ENCODE measurements at places on chromosomes 2 and 18.

DNA sequence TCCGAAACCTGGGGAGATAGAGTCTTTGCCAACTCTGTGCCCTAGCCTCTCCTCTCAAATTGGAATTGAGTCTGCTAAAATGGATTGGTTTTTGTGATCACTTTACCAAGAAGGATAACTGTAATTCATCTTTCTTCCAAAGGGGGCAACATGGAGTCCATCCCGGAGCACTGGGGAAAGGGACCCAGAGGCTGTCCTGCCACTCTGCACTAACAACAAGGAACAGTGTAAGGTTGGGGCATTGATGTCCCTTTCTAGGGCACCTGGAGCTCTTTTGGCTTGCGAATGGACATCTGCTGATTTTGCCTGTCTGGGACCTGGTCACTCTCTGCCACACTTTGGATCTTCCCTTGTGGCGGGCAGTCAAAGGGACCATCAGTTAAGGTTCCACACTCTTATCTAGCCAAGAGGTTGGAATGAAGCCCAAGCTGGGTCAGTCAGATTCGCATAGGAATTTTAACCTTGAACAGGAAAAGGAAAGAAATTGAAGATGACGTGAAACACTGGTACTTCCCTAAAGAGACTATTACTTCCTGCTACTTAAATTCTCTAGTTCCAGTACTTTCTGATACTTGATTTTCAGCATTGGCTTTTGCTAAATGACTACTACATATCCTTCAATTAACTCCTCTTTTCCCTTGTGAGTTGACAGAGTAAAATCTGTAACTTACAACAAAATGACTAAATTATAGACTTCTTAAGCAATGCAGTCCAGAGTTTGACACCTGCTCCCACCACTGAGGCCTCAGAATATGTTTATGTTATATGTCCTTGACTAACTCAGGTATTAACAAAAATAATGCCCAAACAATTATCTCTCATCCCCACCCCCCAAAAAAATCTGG, 64.7 kb upstream of the KLF7 start:
- DNase-seq, result no peak

DNA sequence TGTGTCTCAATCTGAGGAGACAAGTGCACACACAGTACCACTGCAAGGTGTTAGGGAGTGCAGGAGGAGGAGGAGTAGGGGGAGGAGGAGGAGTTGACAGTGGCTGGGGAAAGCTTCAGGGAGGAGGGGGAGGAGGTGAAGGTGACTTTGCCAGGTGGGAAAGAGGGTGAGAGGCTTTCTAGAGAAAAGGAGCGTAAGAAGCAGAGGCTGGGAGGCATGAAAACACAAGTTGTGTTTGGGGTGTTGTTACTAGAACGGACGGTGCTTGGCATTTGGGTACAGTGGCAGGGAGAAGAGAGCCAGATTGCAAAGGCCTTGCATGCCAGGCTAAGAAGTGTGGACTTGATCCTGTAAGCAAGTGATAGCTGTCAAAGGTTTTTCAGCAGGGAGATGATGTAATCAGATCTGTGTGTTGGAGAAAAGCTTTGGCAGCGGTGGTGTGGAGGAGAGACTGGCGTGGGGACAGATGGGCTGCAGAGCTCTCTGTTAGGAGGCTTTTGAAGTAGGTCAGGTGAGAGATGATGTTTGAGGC, 16.2 kb downstream of the TANC1 start:
- DNase-seq, result no peak

- DNase-seq, result no peak
Observed at GRCh38 chr2:233400961-233401360, 46.7 kb downstream of the DGKD start.

DNA sequence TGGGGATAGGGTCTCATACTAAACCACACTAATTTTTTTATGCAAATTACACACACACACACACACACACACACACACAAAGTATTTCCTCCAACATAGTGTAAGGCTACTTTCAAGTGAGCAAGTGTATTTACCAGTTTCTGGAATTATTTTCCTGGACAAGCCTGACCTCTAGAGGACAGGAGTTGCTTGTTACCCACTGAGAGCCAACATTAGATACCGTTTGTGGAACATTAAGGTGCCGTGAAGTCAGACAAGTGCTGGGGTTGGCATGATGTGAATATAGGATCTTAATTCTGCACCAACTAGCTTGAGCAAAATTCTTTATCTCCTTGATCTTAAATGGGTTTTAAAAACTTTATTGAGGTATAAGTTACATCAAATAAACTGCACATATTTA, 39.3 kb upstream of the SERPINB2 start:
- no peak for DNase-seq

GRCh38 chr2:84830095-84830494, 50.8 kb downstream of the TRABD2A start:
- DNase-seq, result no peak

- DNase-seq, result peak; percentile 53
Observed at GRCh38 chr2:231708773-231709635, 679 bp downstream of the PTMA start.

GRCh38 chr18:48713309-48713708, 174.5 kb downstream of the CTIF start:
- no peak for DNase-seq

GRCh38 chr2:147177071-147177857, 667.6 kb upstream of the ACVR2A start:
- no peak for DNase-seq

- no peak for DNase-seq
Observed at GRCh38 chr2:127155947-127156346, 49.0 kb upstream of the BIN1 start.

GRCh38 chr2:58221909-58222308, 19.2 kb downstream of the FANCL start:
- no peak for DNase-seq

DNA sequence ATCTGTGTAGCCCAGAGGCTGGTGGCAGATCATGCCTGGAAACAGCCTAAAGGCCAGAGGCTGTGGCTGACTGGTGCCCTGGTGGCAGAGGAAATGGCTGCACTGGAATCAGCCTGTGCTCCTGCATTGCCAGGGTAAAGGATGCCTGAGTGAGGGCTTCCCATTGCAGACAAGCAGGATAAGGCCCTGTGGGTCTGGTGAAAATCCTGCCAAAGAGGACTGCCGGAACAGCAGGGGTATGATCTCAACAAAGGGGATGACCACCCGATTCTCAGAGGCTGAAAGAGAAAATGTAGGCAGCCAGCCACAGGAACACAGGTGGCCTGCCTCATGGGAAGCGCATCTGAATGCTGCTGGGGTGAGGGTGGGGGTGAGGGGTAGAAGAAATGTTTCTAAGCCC, 48.2 kb downstream of the FBXO48 start:
- DNase-seq, result no peak

DNA sequence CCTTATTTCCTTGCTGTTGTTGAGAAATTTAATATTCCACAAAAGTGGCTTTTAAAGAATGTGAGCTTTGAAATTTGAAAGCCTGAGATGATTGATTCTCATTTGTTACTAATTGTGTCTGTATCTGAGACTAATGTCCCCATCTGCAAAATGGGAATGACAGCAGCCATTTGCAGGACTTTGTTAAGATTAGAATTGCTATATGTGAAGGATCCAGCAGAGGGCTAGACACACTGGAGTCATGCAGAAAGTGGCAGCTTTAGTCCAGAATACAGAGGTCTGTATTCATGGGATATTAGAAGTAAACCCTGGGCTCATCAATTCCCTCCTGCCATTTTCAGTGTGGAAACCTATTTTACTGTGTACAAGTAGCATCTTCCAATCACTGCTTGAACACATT, 296.5 kb upstream of the GYPC start:
- DNase-seq, result no peak

- DNase-seq, result peak; percentile 31
Observed at GRCh38 chr2:30293303-30293921, 62.1 kb downstream of the LBH start.

- no peak for DNase-seq
Observed at GRCh38 chr2:108894766-108895165, 94.3 kb downstream of the EDAR start.

DNA sequence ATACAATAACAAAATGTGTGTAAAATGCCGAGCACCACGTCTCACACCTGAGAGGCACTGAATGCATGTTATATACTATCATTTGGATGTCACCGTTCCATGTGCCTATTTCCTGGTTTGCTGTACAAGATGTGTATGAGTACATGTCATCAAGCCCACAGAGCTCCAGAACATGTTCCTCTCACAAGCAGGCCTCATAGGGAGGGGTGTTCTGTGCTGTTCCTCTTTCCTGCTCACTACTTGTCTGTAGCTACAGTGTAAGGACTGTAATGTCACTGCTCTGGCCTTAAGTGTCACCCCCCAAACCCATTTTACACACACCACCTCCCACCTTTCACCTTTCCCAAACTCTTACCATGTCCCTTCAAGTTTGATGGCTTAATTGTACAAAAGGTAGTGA, 1.8 kb downstream of the AFF3 start:
- DNase-seq, result peak; percentile 5

DNA sequence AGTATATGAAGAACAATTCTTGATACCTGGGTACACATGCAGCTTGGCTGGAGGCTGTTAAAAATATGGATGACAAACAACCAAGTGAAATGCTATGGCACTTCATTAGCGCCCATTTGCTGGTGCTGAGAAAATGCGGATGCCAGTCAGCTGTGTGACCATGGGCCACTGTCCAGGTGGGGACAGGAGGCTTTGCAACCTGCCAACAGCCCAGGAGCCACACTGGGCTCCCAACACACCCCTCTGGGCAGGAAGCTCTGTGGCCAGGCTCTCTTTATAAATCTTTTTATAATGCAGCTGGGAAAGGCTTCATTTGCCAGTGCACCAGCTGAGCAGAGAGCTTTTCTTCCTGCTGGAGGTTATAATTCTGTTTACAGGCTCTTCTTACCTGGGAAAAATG, 19.9 kb downstream of the RNF144A start:
- no peak for DNase-seq

- no peak for DNase-seq
Observed at GRCh38 chr2:80748592-80748991, 444.0 kb upstream of the LRRTM1 start.

DNA sequence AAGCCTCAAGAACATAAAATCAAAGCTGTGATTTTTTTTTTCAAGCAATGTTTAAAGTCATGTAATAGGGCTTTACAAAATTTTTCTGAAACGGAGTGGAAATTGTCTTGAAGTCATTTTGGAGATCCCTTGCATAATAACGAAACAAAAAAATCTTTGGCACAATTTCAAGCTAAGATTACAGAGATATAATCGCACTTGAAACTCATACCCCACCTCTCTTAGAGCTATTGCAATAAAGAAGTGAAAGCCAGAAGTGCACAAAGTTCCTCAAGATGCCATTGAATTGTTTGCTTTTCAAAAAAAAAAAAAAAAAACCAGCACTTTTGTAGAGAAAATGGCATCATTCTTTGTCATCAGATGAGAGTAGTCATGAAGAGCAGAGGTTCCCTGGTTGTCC, 152.3 kb downstream of the PAX3 start:
- no peak for DNase-seq

DNA sequence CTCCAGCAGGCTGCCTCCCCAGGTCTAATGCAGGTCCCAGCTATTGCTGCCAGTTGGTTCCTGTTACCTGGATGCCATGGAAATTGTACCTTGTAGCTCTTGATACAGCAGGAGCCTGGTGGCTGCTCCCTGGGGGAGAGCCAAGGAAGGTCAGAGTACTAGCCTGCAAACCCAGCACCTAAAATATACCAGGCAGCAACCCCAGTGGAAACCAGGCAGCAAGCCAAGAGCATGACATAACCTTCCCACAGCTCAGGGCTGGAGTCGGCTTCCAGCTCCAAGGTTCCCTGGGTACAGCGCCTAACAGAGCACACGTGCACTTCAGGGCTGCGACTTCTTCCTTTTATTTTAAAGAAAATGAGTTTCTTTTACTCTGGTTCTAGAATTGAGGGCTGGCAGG, 30.3 kb downstream of the TNP1 start:
- no peak for DNase-seq

GRCh38 chr2:203586206-203586605, 51.1 kb upstream of the RAPH1 start:
- DNase-seq, result no peak

- DNase-seq, result no peak
Observed at GRCh38 chr18:79560042-79560860, 119.4 kb upstream of the CTDP1 start.

DNA sequence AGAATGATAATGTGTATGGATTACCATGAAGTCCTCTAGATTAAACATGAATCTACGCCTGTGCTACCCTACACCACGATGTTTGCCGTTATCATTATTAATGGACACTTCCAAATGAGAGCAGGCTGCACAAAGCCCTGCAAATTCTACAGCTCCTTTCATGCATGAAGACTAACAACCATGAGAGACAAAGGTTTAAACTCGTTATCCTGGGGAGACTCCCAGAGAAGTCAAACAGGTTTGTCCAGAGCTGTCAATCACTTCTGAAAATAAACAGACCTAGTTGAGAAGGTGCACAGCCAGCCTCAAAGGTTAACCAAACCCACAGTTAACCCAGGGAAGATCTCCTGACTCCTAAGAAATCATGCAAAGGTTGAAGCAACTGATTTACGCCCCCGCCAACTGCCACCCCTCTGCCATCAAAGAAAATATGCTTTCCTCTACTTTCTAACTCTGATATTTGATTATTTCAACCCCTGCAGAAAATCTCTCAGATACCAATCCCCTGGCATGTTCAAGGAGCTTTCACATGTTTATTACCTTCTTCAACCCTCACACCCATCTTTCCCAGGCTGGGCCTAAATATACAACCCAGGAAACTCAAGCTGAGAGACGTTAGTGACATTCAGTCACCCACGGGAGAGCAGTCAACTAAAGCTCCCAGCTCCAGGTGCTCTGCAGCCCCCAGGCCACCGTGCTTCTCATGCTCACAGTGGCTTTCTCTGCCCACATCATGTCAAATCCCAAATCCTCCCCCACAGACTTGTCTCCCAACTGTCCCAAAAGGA, 35.9 kb downstream of the MYO5B start:
- DNase-seq, result no peak

DNA sequence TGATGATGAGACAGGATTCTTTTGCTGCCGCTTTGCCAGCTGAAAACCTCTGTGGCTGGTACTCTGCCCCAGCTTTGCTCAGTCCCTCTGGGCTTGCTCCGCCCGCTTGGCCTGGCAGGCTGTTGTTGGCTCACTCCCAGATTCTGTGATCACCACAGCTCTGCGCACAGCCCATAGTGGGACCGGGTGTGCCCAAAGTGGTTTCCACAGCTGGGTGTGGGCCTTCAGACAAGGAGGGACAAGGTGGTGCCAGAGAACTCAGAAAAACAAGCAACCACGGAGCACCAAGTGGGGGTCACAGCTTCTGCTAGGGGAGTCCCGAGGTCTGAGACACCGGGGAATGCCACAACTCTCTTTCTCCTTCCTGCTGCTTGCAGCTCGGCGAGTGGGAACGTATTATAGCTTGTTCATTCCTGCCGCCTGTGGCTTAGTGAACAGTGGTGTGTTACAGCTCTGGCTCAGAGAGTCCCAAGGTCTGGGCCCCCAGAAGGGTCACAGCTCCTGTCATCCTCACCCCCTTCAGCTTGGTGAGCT, 9.2 kb upstream of the KYNU start:
- DNase-seq, result peak; percentile 6

GRCh38 chr2:123688231-123688940, 336.7 kb upstream of the CNTNAP5 start:
- no peak for DNase-seq

DNA sequence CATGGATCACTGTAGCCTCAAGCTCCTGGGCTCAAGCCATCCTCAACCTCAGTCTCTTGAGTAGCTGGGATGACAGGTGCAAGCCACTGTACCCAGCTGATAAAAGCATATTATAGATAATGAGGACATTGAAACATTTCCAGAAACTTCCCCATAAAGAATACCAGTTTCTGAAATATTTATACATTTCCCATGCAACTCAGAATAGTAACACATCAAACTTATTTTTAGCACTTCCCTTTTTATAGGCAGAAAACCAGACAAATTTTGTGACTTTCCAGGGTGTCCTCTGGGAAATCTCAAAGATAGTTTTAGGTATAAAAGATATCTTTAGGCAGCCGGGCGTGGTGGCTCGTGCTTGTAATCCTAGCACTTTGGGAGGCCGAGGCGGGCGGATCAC, 25.1 kb upstream of the DPYSL5 start:
- no peak for DNase-seq

All from stimulated activated naive CD8-positive, alpha-beta T cell treated with anti-CD3 and anti-CD28 coated beads, Interleukin-15, Interleukin-2, amounts not matched to agents 100 U/mL and 50 U/mL, for 24 hours (primary cell).